ENCODE measurements at places on chromosomes 12 and 14. TPM values are rescaled to one million over a fixed set of nuclear protein-coding genes. Genes with fewer than 3 reads are reported as not detected.

Gene ANKRD33
- total RNA-seq = not detected

Gene HHIPL1
- not detected for total RNA-seq

Gene STON2
- total RNA-seq = 1.6 TPM

Gene TNFAIP2
- 145 TPM for total RNA-seq

Gene GDF3
- not detected for total RNA-seq

Gene CD69
- total RNA-seq = not detected

Gene GPR135
- total RNA-seq = 0.83 TPM

Gene OVCH1
- total RNA-seq = not detected

Gene KLRC4
- total RNA-seq = not detected

Gene ACSS3
- not detected for total RNA-seq

Gene COX6A1
- total RNA-seq = 1,221 TPM

Gene PITPNM2
- total RNA-seq = 0.99 TPM

Gene CCDC177
- not detected for total RNA-seq

Gene IFNG-AS1
- total RNA-seq = not detected

Gene SLCO1B1
- 0.36 TPM for total RNA-seq

Gene AREL1
- total RNA-seq = 12.0 TPM

Gene PLEKHG7
- 0.13 TPM for total RNA-seq

Gene NUAK1
- 1.3 TPM for total RNA-seq

Gene RNF212B
- not detected for total RNA-seq

Gene TDP1
- total RNA-seq = 10.3 TPM

Gene RTN1
- not detected for total RNA-seq

Gene GARIN6
- not detected for total RNA-seq

Gene TOMM20L
- total RNA-seq = not detected

Gene PPP1R13B
- total RNA-seq = 9.1 TPM

Gene GAS2L3
- 6.8 TPM for total RNA-seq

Gene B4GALNT3
- total RNA-seq = 30.8 TPM

Gene ARHGEF25
- total RNA-seq = not detected

Gene FSCB
- not detected for total RNA-seq

Gene MGP
- 0.64 TPM for total RNA-seq

Gene VRTN
- total RNA-seq = 4.1 TPM

Gene SDR9C7
- not detected for total RNA-seq

Gene FRMD6
- total RNA-seq = 0.23 TPM

Gene KRT78
- total RNA-seq = not detected

Gene FKBP11
- 16.5 TPM for total RNA-seq

Gene SPTB
- total RNA-seq = under 0.01 TPM

Gene FOXG1
- not detected for total RNA-seq

Gene TAS2R30
- total RNA-seq = 0.86 TPM

Gene C12orf50
- not detected for total RNA-seq

Gene LRRK2
- total RNA-seq = not detected

Gene CD4
- 0.25 TPM for total RNA-seq

Gene CLEC6A
- total RNA-seq = not detected

Gene FGD6
- total RNA-seq = 3.7 TPM

Gene SLC38A6
- 2.1 TPM for total RNA-seq

Gene ADGRD1
- not detected for total RNA-seq

Gene VDR
- total RNA-seq = 15.4 TPM

All from HT-29 (cell line).